ENCODE measurements at places on chromosomes 6 and 20.

GRCh38 chr6:161348628-161348994 is 74.8 kb upstream of the AGPAT4 start:
- no peak for DNase-seq

GRCh38 chr6:10655508-10656055 is 38.8 kb downstream of the C6orf52 start:
- DNase-seq, result no peak

DNA sequence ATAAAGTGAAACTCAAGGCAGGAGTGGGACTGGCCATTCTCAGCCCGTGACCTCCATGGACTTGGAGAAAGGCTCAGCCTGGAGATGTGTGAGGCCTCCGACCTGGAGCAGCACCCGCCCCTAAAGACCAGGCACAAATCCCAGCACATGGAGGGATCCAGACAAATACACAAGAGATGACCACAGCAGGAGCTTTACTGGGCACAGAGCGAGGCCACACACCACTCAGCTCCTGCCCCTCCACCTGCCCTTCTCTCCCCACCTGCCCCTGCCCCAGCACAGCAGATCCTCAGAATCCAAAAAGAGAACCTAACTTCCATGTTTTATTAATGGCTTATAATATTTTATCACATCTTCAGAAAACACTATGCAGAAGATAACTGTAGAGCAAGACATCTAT is 20.4 kb upstream of the MICB start:
- DNase-seq, result no peak

DNA sequence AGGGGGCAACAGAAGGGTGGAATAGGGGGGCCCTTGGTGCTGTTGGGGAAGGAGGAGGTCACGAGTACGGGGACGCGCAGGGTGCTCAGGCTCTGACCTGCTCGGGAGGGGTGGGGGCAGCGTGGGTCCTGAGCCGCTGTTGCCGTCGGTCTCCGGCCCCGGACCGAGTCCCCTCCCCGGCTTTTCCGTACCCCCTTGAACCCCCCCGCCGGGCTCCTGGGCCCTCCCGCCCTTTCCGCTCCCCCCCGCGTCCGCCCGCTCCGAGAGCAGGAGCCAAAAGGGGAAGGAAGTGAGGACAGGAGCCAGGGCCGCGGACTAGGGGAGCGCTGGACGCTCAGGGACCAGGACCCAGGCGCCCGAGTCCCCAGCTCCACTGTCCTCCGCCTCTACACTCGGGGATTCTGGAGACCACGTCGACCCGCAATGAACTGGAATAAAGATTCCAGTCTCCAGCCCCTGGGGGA is at the start of gene RGL2:
TSS of gene RGL2 (minus strand) at position 170 of the 464 bp plus-strand sequence. CDS start 332 bp downstream, outside the sequence.
- peak; percentile 58 for DNase-seq

DNA sequence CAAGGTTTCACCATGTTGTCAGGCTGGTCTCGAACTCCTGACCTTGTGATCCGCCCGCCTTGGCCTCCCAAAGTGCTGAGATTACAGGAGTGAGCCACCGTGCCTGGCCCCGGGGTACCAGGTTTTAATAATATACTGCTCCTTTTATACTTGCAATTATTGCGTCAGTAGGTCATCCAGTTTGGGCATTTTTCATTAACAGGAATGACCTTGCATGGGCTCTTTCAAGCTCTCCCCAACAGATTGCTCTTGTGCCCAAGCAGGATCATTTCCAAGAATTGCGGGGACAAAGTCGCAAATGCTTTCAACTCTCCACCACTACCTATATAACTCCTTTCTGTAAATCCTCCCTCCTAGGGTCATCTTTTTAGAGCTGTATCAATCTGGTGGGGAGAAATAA is 23.8 kb downstream of the STK38 start:
- no peak for DNase-seq

DNA sequence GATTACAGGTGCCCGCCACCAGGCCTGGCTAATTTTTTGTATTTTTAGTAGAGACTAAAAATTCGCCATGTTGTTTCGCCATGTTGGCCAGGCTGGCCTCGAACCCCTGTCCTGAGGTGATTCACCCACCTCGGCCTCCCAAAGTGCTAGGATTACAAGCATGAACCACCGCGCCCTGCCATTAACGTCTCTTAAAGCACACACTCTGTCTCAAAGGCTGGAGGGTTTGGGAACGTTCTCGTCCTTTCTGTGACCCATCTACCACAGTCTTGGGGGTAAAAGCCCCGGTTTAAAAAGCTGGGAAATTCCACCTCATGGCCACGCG is 57.8 kb upstream of the ARID1B start:
- DNase-seq, result no peak

DNA sequence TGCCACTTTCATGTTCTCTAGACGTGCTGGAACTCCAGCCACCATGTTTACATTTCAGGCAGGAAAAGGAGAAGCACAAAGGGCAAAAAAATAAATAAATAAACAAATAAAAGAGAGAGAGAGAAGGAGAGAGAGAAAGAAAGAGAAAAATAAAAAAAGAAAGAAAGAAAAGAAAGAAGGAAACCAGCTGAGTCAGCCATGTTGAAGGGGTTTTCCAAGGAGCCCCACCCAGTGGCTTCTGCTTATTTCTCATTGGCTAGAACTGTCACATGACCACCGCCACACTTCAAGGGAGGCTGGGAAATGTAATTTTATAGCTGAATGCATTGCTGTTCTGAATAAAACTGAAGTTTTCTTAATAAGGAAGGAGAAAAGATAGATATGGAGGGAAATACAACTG is 71.1 kb downstream of the BFSP1 start:
- no peak for DNase-seq

DNA sequence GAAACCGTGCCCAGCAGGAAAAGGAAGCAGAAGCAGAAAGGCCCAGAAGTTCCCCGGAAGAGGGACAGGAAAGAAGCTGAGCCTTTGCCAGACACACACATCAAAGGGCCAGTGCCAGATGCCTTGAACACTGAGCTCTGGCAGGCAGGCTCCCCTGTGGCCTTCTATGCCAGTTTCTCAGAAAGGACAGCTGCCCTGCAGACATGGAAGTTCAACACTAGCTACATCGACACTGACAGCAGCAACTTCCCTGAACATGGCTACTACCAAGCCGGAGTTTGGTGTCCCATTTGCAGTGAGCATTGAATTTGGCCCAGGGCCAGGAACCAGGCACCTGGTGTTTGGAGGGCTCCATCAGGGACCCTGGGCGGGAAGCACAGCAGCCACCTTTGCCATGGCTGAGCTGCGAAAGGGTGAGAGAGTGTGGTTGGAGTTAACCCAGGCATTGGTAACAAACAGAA is 8.0 kb upstream of the RAET1E start:
- DNase-seq, result no peak

- no peak for DNase-seq
Observed at GRCh38 chr6:163183806-163184205, 230.7 kb upstream of the QKI start.

DNA sequence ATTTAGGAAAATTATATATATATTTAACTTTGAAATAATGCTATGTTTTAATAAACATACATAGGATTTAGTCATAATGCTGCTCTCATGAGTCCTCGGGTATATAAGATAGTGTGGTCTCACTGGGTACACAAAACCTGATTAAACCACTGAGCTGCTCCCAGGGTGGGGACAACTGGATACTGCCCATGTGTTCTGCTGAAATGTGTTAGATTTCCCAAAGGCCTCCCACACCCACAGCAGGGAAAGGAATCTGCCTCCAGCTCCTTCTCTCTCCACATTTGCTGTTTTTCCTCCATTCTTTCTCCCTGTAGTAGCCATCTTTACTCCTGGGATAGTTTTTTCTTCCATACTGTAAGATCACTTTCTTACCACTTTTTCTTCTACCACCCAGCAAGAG is 69.2 kb upstream of the TRAF3IP2 start:
- no peak for DNase-seq

DNA sequence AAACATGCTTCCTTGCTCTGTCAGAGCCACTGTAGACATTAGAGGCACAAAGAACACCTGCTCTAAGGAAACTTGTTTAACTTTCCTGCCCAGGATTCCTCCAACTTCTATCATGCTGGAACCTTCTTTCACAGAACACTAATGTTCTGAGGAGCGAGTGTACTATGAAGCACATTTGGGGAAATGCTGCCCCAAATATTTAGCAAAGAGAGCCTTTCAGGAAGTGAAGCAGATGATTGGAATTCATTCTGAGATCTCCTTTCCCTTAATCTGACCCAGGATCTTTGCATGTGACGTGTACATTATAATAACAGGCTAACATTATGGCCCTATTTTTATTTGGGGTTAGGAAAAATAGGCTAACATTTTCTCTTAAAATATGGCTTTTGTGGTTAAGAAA is 21.0 kb upstream of the FYN start:
- no peak for DNase-seq

DNA sequence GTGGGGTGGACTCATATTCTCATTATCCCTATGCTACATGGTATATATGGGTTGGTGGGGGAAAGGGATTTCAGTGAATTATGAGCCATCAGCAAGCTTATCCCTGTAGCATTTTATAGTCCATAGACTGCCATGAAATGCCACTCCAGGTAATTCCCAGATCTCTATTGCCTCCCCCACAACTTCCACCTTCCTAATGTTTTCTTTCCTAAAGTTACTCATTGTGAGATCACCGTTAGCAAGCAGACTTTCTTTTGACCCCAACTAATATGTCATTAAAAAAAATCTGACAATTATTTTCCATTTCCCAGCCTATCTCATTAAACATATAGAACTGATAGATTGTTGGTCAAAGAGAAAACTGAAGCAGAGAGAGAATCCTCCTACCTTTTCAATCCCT is 40.7 kb upstream of the TBX18 start:
- DNase-seq, result no peak

DNA sequence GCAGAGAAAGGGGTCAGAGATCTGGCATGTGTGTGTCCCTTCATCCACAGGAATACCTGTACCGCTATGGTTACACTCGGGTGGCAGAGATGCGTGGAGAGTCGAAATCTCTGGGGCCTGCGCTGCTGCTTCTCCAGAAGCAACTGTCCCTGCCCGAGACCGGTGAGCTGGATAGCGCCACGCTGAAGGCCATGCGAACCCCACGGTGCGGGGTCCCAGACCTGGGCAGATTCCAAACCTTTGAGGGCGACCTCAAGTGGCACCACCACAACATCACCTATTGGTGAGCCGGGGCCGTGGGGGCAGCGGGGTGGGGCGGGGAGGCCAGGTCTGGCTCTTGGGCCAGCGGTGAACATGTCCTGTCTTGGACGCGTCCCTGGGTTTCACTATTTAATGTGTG is 1.1 kb downstream of the MMP9 start:
- DNase-seq, result no peak

DNA sequence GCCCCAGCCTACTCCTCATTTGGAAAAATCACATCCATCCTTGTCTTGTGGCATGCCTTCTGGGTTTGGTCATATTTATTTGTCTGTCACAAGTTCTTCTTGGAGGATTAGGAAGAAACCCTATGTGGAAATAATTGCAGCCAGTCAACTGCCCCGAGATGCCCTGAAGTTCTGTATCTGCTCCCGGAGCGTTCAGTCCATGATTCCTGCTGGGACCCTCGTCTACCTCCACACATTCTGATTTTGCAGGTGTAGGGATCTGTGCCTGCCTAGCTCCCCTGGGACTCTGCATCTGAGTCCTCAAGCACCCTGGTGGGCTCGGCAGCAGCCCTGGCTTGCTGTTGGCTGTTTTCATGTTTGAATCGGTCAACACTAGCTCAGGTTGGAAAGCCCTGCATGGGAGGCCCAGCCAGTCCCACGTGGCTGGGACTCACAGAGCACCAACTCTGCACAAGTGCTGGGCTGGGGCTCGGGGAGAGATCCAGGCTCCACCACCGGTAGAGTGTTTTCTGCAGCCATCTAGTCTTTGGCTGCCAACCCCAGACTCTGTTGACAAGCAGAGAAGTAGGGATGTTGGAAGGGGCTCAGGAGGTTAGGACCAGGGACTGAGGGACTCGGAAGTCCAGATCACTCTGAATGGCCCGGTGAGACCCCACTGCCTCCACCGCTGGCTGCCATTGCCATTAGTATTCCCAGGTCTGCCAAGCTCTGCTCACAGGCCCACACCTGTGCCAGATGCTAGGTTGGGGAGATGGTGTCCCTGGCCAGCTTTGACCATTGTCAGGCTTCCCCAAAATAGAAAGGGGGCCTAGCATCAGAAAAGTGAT is 183.5 kb upstream of the CST7 start:
- no peak for DNase-seq

GRCh38 chr20:14208956-14209355 is 128.5 kb downstream of the FLRT3 start:
- no peak for DNase-seq

- peak; percentile 11 for DNase-seq
Observed at GRCh38 chr20:53878262-53879047, 191.9 kb downstream of the BCAS1 start.

- no peak for DNase-seq
Observed at GRCh38 chr6:163389354-163389753, 25.2 kb upstream of the QKI start.

GRCh38 chr6:151052021-151052646 is 186.6 kb downstream of the MTHFD1L start:
- DNase-seq, result no peak

GRCh38 chr20:38406476-38406875 is 28.7 kb downstream of the SNHG17 start:
- DNase-seq, result no peak

GRCh38 chr20:5996765-5997164 is 46.3 kb downstream of the MCM8 start:
- no peak for DNase-seq

DNA sequence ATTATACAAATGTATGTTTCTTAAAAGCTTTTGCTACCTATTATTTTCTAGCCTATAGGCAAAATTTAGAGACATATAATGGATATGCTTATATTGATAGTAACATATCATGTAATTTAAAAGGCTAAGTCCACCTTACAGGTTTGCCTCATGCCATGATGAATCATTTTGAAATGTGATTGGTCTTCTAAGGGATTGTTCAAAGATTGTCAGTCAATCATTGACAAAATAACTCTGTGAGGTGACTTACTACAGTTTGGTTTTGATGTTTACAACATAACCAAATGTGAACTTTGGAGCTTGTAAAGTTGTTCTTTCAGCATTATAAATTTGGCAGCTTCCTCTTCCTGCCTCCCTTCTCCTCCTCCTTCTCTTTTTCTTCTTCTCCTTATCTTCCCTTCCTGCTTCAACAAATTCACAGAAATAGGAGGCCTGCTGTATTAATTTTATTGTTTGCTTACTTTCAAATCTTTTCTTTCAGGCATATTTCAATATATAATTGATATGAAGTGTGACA is 39.7 kb upstream of the ZFP64 start:
- DNase-seq, result no peak

DNA sequence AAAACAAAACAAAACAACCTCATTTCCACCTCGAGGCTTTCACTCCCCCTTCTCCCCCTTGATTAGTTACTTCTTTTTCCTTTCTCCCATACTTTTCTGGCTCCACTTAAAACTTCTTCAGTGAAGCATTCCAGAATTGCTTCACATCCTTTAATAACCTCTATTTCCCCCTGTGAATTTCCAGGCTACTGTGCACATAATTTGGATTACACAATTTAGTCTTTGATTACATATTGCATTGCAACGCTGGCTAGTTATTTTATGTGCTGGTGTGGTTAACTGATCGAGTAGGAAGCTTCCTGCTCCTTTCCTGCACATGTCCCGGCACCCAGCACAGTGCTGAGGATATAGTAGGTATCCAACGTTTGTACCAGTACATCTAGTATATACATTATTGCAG is 28.1 kb upstream of the EEF1E1 start:
- no peak for DNase-seq

- no peak for DNase-seq
Observed at GRCh38 chr20:46635514-46636136, 15.6 kb downstream of the SLC13A3 start.
